Suppressor macrophage (primary cell): ENCODE measurements at places on chromosomes 3 and 15.

DNA sequence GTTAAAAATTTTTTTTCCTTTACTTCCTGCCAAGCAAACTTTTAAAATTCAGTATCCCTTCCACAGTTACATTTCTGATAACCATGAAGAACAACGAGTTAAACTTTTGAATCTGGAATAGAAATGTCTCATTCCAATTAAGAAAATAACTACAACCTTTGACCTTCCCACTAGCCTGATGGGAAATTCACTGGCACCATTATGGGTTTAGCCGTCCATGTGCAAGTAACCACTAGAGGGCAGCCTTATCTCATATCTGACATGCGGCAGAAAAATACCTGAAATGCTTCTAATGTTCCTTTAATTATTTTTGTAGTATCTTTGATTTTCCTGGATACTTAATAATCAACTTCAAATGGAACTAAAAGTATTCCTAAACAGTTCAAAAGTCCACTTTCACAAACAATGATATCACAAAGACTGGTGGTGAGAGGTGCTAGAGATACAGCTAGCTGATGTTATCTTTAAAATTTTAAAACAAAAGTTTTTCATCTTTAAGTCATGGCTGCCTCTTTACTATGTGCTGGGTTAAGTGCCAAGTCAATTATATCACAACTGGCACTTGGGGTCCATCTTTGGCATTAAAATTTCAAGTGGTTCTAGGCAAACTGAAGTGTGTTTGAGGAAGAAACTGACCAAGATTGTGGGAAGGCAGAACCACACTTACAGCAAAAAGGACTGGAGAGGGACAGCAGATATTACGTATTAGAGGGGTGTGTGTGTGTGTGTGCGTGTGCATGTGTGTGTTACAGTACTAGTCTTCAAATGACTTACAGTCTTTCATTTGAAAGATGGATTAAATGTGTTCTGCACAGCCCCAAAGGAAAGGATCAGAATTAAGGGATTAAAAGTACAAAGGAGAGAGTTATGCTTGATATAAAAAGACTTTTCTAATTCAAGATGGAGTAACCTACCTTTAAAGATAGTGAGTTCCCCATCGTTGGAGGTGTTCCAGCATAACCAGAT, 107.1 kb upstream of the ICE2 start:
- peak; percentile 74 for DNase-seq

DNA sequence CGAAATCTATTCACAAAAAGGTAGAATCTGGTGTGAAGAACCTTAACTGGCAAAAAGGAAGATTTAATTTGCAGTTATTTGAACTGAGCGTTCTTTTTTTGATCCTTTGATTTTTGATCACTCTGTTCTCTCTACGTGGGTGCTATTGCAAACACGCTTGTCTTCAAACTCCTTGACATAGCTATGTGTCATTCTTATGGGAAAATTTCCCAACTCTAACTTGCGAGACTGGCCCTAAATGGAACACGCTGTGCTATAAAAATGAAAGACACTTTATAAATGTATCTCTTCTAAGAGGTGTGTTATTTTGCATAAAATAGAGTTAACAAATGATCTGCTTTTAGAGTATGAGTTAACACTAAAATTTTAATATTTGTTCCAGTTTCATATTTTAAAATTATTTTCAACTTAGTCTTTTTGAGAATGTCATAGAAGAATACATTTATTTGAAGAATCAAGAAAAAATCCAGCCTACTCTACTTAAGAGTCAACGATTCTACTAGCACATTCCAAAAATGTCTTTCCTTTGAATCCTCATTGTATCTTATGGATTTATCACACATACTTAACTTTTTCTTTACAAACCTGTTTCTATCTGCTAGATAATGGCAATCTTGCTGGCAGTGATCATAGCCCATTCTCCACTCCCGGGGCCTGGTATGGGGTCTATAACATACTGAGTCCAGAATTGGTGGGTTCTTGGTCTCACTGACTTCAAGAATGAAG, 610.0 kb upstream of the TBL1XR1 start:
- DNase-seq: no peak

GRCh38 chr3:122660297-122660974, 20.2 kb upstream of the PARP14 start:
- peak; percentile 10 for DNase-seq

GRCh38 chr3:137761563-137762503, 2.3 kb upstream of the SOX14 start:
- no peak for DNase-seq

DNA sequence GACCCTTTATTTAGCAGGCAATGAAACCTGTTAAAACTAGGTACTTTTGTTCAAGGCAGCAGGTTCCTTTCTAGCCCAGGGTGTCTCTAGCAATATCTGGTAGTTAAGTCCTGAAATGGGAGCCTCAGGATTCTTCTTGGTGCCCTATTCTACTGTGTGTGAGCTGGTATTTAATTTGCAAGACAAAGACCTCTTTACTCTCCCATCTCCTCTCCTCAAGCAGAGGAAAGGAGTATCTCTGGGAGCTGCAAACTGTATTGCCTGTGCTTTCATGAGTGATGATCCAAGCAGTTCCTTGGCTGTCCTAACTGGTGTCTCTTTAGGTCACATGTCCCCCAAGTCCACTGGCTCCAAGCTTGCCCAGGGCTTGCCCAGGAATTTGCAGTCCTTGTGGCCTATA, 188.2 kb downstream of the SI start:
- DNase-seq: no peak

GRCh38 chr3:71541313-71541712, 42.2 kb downstream of the FOXP1 start:
- no peak for DNase-seq

DNA sequence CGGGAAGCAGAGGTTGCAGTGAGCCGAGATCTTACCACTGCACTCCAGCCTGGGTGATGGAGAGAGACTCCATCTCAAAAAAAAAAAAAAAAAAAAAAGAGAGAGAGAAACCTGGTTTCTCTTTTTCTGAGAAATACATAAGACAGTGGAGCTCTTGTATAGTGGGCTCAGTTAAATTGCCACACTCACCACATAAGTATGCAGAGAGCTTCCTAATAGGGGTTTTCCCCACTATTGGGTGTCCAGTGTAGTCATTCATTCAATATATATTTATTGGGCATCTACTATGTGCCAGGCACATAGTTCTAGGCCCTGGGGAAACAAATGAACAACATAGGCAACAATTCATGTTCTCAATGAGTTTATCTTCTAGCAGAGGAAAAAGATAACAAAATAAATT, 48.9 kb upstream of the FMN1 start:
- no peak for DNase-seq

DNA sequence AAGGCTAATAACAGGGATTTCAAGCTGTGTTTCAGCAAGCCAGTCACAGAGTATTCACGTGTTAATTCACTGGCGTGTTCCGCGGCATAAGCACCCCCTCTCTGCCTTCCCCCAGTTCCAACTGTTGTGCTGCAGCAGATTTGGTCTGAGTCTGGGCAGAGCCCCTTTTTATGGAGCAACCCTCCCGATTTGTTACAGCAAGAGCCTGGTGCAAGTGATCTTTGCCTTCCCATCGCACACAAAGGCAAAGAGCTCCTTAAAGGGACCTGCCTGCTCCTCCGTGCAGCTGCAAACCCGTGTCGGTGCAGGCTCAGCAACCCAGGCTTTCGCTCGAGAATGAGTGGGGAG, 170.5 kb downstream of the KCNAB1 start:
- peak; percentile 14 for DNase-seq
